ENCODE measurements at places on chromosomes 6 and 20.

GRCh38 chr20:24813496-24813895 lies 135.6 kb upstream of the CST7 start:
- no peak for DNase-seq

DNA sequence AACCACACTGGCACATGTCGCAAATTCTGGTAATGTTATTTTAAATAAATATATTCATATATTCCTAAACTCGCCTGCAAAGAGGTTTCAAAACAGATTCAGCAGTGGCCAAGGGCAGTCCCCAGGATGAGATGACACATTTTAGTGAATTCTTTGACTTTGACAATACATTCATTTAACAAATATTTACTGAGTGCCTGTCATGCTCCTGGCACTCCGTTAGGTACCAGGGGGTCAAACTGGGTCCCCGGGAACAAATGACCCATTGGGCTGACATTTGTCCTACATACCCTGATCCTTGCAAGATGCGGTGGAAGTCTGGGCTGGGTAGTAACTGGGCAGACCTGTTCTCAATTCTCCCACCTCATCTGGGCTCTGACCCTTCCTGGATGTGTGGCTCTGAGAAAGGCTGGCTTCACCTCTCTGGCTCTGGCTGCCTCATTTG lies 74.9 kb downstream of the FYN start:
- no peak for DNase-seq

GRCh38 chr20:25987073-25987927 lies 290.6 kb upstream of the ZNF337 start:
- peak; percentile 30 for DNase-seq

DNA sequence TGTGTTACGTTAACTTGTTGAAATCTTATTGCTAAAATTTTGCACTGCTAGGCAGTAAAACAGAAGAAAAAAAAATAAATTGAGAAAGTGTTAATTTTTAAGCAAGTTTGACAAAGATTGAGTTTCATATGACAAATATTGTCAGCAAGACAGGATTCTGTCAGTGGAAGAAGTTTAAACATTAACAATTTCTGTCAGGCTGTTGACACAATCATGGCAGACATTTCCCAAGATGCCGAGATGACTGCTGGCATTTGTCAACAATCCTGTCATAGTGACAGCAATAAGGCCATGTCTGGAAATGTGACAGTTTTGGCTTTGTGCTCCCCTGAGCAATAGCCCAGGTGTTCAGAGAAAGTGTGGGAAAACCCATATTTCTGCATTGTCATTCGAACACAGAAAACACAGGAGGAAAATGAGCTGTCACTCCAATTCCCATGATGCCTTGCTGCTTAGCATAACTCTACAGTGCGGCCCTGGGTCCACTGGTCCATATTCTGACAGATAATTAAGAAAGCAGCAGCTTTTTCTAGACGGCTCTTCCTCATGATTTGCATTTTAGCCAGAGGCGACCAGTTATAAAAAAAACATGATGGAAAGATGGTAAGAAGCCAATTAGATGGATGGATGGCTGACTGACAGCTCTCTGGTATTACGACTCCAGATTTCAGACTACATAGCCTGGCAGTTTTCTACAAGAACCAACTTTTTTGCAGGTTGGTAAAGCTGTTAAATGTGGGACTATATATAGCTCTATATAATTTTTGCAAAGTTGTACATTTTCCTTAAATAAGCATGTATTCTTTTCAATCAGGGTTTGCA lies 43.6 kb upstream of the DEFB112 start:
- DNase-seq, result no peak

DNA sequence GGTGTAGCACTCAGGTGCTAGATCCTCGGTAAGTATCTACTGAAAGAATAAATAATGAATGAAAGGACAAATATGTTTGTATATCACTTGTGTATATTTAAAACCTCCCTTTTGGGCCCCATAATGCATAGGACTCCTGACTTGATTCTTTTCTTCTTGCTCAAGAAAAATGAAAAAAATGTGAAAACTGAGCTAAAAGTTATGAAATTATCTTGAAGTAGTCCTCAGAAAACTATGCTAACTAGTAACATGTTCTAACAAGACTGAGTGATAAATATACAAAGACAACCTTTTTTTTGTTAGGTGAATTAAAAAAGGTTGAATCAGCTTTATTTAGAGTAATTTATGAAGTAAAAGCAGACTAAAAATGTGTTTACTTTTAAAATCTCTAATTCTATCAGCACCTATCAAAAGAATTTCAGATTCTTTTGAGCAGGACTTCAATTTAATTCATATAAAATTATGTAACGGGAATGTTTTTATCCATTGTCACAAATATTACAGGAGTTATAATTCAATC lies 247.8 kb upstream of the JAG1 start:
- DNase-seq, result no peak

DNA sequence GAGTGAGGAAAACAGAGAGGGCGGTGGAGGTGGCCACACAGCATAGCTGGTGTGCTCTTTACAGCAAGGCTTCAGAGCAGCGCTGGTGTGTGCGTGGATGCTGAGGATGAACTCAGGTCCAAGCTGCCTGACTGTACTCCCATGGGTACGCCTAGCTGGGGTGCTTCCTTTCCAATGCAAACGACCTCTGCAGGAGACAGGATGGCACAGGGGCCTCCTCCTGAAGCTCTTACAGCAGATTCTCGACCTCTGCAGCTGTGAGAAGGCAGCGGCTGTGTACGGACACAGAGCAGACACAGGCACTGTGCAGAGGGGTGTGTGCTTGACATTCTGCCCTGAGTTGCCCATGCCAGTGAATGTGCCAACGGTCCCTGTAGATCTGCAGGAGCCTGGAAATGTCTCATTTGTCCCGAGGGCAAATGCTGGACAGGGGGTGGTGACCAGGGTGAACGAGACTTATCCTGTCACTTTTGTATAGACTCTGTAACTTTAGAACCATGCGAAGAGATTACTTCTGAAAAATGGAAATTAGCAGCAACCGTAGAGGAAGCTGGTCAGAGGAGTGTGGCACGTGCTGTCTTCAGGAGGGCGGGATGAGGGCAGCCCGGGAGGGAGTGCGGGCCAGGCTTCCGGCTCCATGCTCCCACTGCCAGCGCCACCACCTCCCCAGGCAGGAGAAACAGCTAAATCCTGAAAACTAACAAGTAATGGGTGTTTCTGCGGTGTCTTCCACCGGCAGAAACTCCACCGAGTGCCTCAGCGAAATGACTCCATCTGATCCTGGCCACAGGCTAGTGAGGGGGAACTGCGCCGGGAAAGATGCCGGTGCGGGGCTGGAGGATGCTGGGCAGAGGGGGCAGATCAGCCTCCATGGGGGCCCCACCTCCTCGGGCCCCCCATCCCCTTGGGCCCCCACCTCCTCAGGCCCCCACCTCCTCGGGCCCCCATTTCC lies 120.9 kb upstream of the RPS6KA2 start:
- DNase-seq, result no peak
